Adrenal gland (tissue), 19 donors: ENCODE measurements at places on chromosomes 5 and 9.

- no peak for DNase-seq
- H3K27me3 ChIP-seq = no peaks in the 10 kb centered on the region
- no peaks in the 10 kb centered on the region for H3K4me1 ChIP-seq
- no peak overlapping the region for H3K27ac ChIP-seq
- no peak overlapping the region for H3K4me3 ChIP-seq
These were observed 44.1 kb downstream of the CCL28 start for GRCh38 chr5:43367909-43368669.

- DNase-seq = no peak
- H3K27me3 ChIP-seq = no peaks in the 10 kb centered on the region
- H3K4me3 ChIP-seq = no peak overlapping the region
- H3K4me1 ChIP-seq = no peaks in the 10 kb centered on the region
- no peaks in the 10 kb centered on the region for H3K36me3 ChIP-seq
- no peak overlapping the region for H3K27ac ChIP-seq
These were observed 53.0 kb upstream of the PDZD2 start for GRCh38 chr5:31585895-31586270.

GRCh38 chr9:132942541-132943182, 1.8 kb downstream of the TSC1 start:
- DNase-seq = no peak
- no peaks in the 10 kb centered on the region for H3K36me3 ChIP-seq
- peaks cover 24% of the 10 kb centered on the region for H3K4me1 ChIP-seq
- no peaks in the 10 kb centered on the region for H3K27me3 ChIP-seq
- no peak overlapping the region for H3K4me3 ChIP-seq
- no peak overlapping the region for H3K27ac ChIP-seq

DNA sequence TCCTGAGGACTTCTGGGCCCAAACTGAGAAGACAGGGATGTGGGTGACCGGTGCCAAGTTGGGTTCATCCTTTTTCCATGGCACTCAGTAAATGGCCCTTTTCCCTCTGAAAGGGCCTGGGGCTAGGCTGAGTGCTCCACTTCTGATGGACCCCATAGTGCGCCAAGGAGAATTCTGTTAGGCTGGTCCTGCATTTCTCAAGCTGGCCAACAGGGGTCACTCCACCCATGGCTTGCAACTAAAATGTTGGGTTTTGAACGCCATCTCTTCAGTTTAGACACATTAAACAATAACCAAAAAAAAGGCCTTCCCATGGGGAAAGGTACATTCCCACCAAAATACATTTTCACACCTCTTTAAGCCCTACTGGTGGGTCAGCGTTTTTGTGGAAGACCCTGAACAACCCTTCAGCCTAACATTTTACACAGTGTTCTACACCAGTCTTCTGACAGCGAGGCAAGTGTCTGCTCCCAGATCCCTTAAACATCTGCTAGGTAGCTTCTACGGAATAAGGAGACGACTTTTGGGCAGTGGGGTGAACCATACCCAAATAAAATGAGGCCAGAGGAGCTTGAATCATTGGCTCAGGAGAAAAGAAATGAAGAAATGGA, 27.3 kb downstream of the CNTFR start:
- H3K4me1 ChIP-seq = peaks cover 14% of the 10 kb centered on the region
- H3K27ac ChIP-seq = no peak overlapping the region
- no peaks in the 10 kb centered on the region for H3K36me3 ChIP-seq
- no peak overlapping the region for H3K4me3 ChIP-seq
- no peak for DNase-seq
- H3K27me3 ChIP-seq = no peaks in the 10 kb centered on the region

- no peak overlapping the region for H3K27ac ChIP-seq
- no peaks in the 10 kb centered on the region for H3K4me1 ChIP-seq
- no peaks in the 10 kb centered on the region for H3K36me3 ChIP-seq
- DNase-seq = no peak
These were observed 7.4 kb upstream of the CDC42SE2 start for GRCh38 chr5:131256507-131256823.

GRCh38 chr9:30120666-30121065, 2263.8 kb upstream of the ACO1 start:
- H3K4me1 ChIP-seq = no peaks in the 10 kb centered on the region
- H3K36me3 ChIP-seq = no peaks in the 10 kb centered on the region
- H3K27ac ChIP-seq = no peak overlapping the region
- H3K27me3 ChIP-seq = no peaks in the 10 kb centered on the region
- no peak overlapping the region for H3K4me3 ChIP-seq
- DNase-seq = no peak

GRCh38 chr5:38382898-38383297, 124.5 kb downstream of the EGFLAM start:
- no peaks in the 10 kb centered on the region for H3K36me3 ChIP-seq
- H3K4me1 ChIP-seq = no peaks in the 10 kb centered on the region
- DNase-seq = peak; percentile 69
- no peaks in the 10 kb centered on the region for H3K27me3 ChIP-seq
- no peak overlapping the region for H3K4me3 ChIP-seq

DNA sequence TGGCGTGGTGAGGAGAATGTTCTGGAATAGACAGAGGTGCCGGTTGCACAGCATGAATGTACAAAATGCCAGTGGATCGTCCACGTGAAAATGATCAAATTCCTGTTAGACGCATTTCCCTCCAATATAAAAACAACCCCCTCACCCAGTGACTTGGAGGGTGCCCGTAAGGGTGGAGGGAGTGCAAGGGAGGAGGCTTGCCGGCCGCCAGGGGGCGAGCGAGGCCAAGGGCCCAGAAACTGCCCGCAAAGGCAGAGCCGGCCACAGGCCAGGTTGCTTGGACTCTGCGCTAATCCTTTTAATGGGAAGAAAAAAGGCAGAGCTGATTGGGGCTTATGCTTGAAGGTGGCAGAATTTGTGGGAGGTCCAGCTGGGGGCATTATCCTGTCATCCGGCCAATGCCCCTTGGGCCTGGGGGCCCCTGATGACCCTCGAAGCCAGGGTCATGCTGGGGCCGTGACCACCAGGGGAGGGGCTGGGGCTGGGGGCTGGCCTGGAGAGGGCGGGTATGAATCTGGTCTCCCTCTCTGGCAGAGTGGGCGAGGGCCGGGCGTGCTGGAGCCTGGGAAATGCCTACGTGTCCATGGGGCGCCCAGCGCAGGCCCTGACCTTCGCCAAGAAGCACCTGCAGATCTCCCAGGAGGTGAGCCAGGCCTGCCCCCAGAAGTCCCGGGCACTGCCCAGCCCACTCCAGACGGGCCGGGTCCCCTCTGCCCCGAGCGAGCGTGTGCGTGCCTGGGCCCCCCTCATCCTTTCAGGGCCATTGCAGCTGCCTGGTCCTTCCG, 12.0 kb downstream of the GPSM1 start:
- peaks cover 28% of the 10 kb centered on the region for H3K4me1 ChIP-seq
- DNase-seq = peak; percentile 81
- H3K4me3 ChIP-seq = no peak overlapping the region
- H3K36me3 ChIP-seq = no peaks in the 10 kb centered on the region
- H3K27me3 ChIP-seq = no peaks in the 10 kb centered on the region

- no peaks in the 10 kb centered on the region for H3K27me3 ChIP-seq
- DNase-seq = no peak
- H3K4me1 ChIP-seq = peaks cover 35% of the 10 kb centered on the region
These were observed 37.6 kb downstream of the MAST4 start for GRCh38 chr5:66633754-66634153.

DNA sequence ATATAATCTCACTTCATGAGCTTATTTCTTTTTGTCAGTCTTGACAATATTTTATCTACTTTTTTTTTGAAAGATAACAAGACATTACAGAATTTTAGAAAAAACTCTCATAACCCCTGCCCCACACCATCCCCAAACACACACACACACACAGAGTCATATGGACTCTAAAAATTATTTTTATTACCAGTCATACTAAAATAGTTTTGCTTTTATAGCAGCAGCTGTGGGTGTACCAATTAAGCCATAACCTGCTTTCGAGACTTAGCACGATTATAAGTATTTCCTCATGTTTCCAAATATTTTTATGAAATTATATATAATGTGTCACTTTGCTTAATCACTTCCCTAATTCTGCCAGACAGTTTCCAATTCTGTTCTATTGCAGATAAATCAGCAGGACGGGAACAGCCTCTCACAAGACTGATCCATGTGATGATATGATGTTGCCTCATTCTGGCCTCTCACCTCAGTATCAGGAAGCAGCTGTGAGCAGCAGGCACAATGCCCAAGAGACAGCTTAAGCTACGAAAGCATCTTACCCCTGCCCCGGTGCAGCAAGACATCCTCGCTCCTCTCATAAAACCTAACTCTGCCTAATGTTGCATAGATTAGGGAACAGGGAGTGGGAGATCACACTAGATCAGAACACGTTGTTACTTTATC, 7.0 kb downstream of the PDCL start:
- peak; percentile 86 for DNase-seq
- H3K36me3 ChIP-seq = peaks cover 39% of the 10 kb centered on the region
- peaks cover 24% of the 10 kb centered on the region for H3K4me1 ChIP-seq
- no peaks in the 10 kb centered on the region for H3K27me3 ChIP-seq
- no peak overlapping the region for H3K4me3 ChIP-seq

GRCh38 chr5:9174446-9174845, 371.4 kb downstream of the SEMA5A start:
- H3K4me1 ChIP-seq = no peaks in the 10 kb centered on the region
- no peak for DNase-seq
- H3K4me3 ChIP-seq = no peak overlapping the region
- no peak overlapping the region for H3K27ac ChIP-seq
- no peaks in the 10 kb centered on the region for H3K36me3 ChIP-seq

DNA sequence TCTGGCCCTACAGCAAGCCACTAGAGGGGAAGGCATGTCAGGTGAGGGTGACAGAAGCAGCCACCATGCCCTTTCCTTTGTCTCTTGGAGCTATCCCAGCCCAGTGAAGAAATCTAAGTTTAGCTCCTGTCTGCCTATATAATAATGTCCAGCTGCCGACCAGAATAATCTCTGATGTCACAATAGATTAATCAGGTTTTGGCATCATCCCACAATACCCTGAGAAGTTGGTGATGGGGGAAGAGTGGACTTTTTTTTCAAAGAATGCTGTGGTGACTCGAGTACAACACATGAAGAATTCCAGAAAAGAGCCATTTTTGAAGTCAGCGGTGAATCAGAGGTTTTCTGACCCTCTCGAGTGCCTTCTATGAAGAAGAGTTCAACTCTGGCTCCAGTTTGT, 1.7 kb upstream of the TSLP start:
- H3K4me3 ChIP-seq = no peak overlapping the region
- H3K27ac ChIP-seq = no peak overlapping the region
- peaks cover 7% of the 10 kb centered on the region for H3K4me1 ChIP-seq
- no peak for DNase-seq

DNA sequence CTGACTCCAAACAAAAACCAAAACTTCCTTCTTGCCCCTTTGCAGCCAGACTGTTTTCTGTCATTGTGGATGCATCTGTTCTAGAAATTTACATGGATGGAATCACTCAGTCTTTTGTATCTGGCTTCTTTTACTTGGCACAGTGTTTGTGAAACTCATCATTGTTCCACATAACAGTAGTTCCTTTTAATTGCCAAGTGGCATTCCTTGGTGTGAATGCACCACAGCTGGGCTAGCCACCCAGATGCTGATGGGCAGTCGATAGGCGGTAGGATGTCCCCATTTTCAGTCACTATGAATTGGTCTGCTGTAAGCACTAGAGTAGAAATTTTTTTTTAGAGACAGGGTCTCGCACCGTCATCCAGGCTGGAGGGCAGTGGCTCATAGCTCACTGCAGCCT, 6.3 kb upstream of the CLPTM1L start:
- H3K4me3 ChIP-seq = no peak overlapping the region
- no peaks in the 10 kb centered on the region for H3K27me3 ChIP-seq
- no peak overlapping the region for H3K27ac ChIP-seq
- peaks cover 1% of the 10 kb centered on the region for H3K4me1 ChIP-seq

GRCh38 chr5:8851101-8851500, 694.8 kb downstream of the SEMA5A start:
- H3K27me3 ChIP-seq = no peaks in the 10 kb centered on the region
- H3K27ac ChIP-seq = no peak overlapping the region
- DNase-seq = no peak
- no peak overlapping the region for H3K4me3 ChIP-seq

DNA sequence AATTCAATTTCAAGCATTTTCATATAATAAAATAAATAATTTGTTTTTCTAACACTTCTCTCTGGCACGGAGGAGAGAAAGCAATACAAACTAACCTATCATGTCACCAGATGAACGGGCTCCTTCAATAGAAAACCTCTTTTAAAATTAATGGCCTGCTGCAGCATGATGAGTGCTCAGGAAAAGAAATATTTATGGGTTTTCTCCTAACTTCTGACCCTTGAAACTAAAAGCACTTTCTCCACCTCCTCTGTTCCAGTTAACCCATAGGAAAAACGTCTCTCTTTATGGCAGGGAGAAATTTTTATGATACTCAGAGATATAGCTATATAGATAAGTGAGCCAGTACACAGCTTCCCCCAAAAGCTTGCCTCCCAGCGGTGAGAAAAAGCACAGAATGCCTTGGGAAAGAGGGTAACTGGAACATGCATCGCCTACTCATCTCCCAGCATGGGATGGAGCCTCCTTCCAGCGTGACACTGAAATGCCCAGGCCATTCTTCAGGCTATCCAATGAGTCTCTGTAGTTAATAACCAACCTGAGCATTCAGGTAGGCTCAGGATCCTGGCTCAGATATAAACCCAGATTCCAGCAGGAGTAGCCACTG, 963.0 kb upstream of the DMAC1 start:
- no peaks in the 10 kb centered on the region for H3K27me3 ChIP-seq
- H3K36me3 ChIP-seq = no peaks in the 10 kb centered on the region
- DNase-seq = no peak

DNA sequence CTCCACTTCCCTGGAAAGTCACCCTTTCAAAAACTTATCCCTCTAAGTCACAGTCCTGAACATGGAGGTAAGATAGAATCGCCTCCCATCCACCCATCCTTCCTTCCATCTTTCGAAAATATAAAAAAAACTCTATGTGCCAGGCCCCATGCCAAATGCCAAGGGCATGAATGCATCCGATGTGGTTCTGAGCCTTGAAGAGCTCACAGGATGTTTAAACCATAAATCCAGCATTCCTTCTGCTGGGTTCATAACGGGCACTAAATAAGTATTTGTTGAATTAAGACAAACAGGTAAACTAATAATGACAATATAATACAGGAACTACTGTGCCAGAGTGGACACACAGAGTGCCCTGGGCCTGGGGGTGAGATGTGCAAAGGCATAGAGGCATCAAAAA, 147.3 kb downstream of the TTLL11 start:
- H3K4me3 ChIP-seq = no peak overlapping the region
- DNase-seq = no peak
- H3K27ac ChIP-seq = no peak overlapping the region
- no peaks in the 10 kb centered on the region for H3K4me1 ChIP-seq

- H3K4me1 ChIP-seq = no peaks in the 10 kb centered on the region
- H3K4me3 ChIP-seq = no peak overlapping the region
- H3K27me3 ChIP-seq = no peaks in the 10 kb centered on the region
- H3K36me3 ChIP-seq = no peaks in the 10 kb centered on the region
- H3K27ac ChIP-seq = peak overlapping the region; percentile 11
These were observed 59.0 kb upstream of the NMUR2 start for GRCh38 chr5:152464048-152464447.

- H3K4me3 ChIP-seq = no peak overlapping the region
- H3K27me3 ChIP-seq = no peaks in the 10 kb centered on the region
- no peaks in the 10 kb centered on the region for H3K36me3 ChIP-seq
- no peak overlapping the region for H3K27ac ChIP-seq
- no peak for DNase-seq
These were observed 135.9 kb downstream of the CCDC192 start for GRCh38 chr5:127839072-127839471.
